ENCODE measurements at places on chromosomes 7 and 10.

DNA sequence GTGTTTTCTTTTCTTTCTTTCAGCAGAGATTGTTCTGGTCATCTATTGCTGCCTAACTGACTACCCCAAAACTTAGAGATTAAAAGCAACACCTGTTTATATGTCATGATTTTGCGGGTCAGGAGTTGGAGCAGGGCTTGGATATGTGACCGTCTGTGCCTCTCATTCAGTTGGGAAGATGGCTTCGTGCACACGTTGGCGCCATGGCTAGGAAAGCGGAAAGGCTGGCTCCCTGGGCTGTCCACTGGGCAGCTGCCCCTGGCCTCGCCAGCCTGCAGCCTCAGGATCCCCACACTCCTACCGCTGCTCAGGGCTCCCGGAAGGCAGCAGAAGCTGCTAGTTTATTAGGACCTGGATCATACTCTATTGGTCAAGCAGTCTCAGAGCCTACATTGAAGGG is 638.1 kb upstream of the FOXK1 start:
- DNase-seq, result no peak

DNA sequence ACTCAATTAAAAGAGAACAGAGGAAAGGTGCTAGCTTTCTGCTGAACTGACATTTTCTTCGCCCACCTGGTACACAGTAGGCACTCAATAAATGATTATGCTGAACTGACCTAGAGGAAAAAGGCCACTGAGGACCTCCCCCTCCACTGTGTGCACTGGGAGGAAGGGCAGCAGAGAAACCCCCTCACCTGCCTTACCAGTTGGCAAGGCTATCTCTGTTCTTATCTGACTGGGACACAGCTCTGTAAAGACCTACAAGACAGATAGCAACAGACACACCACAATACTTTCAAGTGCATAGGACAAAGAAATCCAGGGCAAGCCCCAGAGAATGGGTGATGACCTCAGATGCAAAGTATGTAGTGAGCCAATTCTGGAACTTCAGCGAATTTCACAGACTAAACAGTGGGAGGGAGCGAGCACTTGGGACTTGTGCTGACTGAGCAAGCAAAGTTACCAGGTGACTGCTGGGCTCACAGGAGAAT is 30.4 kb downstream of the PDLIM1 start:
- DNase-seq, result no peak

DNA sequence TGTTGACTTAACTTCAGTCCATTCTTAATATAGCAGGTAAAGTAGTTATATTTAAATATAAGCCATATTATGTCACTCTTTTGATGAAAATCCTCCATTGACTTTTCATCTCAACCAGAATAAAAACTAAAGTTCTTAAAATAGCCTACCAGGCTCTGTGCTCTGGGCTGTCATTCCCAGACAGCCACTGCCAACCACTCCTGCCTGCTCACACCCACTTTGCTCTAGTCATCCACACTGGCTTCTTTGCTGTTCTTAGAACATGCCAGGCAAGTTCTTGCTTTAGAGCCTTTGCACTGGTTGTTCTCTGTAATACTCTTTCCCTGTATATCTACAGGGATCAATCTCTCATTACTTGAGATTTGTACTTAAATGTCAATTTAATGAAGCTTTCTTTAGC is 80.6 kb downstream of the ZEB1 start:
- DNase-seq, result no peak

DNA sequence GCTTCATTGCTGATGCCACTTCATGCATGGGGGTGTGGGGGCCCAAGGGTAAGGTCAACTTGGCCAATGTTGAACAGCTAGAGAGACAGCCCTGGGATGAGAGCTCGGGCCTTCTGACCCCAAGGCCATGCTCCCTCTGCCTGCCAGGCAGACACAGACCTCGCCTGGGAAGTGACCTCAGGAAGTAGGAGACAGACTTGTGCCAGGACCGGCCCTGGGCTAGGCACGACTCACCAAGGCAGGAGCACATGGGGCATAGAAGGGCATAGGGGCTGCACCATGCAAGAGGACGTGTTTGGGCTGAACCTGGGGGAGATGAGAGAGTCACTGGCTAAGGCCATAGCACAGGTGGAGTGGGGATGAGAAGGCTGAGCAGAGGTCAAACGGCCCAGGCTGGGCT is 27.1 kb downstream of the ZCCHC24 start:
- DNase-seq, result no peak

GRCh38 chr10:133161486-133162109 is 1.6 kb downstream of the KNDC1 start:
- no peak for DNase-seq

GRCh38 chr7:138483531-138483930 is 23.5 kb downstream of the TRIM24 start:
- no peak for DNase-seq

DNA sequence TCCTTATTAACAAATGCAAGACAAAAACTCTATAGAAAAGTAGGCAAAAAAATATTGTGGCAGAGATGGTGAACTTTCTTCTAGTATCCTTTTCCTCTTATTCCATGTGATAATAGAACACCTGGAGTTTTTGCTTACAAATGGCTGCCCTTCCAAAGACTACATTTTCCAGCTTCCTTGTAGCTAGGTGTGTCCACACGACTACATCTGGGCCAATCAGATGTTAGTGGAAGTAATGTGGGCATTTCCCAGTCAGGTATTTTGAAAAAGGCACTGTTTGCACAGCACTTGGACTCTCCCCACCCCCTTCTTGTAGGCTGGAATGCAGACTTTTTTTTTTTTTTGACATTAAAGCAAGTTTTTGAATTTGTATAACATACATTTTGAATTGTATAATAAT is 105.5 kb upstream of the TBX20 start:
- DNase-seq, result no peak

DNA sequence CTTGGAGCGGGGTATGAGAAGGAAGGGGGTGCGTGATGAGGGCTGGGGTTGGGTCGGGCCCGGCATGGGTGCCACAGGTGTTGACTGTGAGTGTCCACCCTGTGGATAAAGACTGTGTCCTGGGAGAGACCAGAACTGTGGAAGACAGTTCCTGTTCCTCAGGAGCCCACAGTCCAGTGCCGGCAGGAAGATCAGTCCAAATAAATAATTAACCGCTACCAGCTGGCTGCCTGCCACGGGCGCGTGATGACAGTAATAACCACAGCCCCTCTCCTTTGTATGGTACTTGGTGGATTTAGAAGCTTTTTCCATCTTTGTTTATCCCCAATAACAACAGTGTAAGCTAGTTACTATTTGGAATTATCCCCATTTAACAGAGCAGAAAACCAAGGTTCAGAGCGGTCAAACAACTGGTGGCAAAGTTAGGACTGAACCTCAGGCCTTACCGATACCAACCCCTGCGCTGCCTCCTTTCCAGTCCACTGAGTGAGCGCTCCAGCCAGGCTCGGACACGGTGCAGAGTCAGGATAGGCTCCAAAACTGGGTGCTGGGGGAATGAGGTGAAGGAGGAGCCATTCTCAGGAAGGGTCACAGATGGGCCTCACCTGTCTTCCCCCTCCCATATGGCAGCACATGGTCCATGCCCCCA is 5.1 kb downstream of the ZMIZ1 start:
- no peak for DNase-seq

DNA sequence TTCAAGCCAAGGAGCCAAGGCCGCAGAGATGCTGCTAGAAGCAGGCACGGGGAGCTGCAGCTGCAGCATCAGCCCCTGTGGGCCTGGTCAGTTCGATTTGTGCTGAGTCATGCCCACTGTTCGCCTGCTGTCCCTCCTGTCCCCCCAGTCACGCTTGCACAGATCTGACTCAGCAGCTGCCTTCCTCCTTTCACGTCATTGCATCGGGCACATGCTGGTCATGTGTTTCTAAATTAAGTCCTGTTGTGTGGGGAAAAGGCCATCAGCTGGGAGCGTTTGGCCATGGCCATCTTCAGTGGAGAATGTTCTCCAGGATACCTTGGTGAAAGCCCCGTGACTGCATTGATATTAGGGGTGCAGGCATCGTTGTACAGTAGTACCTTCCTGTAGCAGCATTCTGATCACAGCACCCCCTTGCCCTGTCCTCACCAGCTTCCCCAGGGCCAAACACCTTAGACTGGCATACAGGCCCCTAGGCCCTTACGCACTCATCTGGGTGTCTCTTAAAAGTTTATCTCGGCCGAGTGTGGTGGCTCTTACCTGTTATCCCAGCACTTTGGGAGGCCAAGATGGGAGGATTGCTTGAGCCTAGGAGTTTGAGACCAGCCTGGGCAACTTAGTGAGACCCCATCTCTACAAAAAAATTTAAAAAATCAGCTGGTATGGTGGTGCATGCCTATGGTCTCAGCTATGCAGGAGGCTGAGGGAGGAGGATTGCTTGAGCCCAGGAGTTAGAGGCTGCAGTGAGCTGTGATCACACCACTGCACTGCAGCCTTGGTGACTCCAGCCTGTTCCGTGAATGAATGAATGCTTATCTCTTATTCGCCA is 23.2 kb downstream of the POR start:
- DNase-seq, result no peak

- DNase-seq, result no peak
These were observed 401.4 kb downstream of the TNS3 start for GRCh38 chr7:47180516-47180826.

GRCh38 chr7:116518961-116519360 is 5.9 kb upstream of the CAV1 start:
- no peak for DNase-seq
